ENCODE measurements at places on chromosomes 6 and 20.

- DNase-seq = no peak
Observed at GRCh38 chr6:56232436-56232835, 14.9 kb downstream of the COL21A1 start.

DNA sequence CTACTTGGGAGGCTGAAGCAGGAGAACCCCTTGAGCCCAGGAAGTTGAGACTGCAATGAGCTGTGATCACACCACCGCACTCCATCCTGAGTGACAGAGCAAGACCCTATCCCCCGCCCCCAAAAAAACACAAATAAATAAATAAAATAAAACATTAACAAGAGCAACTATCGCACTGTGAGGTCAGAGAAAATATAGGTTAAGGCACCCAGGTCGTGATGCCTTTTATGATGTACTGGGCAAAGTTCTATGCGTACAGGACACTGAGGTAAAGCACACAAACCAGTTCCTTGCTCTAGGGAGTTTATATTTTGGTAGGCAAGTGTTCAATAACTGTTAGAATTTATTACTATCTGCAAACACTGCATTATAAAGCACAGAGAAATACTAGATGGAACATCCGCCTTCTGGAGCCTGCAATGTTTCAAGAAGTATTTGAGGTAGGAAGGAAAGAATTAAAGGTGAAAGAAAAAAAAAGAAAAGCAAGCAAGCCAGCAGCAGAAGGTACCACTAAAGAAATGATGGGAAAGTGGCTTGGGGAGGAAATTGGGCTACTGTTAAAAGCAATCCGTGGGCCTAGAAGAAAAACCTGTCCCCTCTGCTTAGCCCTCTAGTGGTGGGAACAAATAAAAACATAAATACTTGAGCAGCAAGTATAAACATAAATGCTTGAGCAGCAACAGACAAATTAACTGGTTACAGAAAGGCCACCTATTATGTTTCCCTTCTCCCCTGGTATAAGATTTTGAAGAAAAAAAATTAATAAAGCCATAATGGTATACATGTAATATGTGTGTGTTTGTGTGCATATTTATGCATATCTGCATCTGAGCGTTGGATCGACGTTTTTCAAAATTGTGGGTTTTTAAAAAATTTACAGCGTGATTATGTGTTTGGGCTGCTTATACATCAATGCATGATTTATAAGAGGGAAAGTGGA lies 128.0 kb downstream of the PHACTR1 start:
- DNase-seq = no peak

DNA sequence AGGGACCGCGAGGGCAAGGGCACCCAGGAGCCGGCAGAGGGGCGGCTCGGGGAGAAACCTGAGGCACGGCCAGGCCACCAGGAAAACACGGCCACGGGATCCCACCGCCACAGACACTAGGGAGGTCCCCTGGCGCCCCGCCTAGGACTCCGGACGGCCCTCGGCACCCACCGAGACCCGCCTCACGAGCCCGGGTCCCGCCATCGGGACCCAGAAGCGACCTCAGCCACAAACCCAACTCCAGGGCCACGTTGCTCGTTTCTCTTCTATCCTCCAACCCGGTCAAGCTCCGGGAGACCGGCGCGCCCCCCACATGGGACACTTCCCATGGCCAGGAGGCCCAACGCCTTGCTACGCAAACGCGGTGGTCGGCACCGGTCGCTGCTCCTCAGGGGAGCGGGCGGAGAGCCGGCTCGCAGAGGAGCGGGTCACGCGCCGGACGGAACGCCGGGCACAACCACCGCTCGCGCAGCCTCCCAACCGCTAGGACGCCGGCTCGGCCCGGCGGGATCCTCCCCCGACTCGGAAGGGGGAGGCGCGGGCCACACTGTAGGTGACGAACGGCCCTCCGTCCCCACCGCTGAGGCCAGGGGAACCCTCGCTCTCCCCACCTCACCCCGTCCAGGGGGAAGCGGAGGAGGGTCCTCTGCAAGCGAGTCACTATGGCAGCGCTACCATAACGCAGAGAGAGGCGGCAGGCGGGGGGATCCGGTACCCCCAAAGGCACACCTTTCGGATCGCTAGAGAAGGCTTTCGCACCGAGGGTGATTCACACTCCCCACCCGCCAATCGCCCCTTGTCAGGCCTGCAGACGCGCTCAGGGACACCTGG lies 1514.1 kb upstream of the DEFB115 start:
- no peak for DNase-seq

DNA sequence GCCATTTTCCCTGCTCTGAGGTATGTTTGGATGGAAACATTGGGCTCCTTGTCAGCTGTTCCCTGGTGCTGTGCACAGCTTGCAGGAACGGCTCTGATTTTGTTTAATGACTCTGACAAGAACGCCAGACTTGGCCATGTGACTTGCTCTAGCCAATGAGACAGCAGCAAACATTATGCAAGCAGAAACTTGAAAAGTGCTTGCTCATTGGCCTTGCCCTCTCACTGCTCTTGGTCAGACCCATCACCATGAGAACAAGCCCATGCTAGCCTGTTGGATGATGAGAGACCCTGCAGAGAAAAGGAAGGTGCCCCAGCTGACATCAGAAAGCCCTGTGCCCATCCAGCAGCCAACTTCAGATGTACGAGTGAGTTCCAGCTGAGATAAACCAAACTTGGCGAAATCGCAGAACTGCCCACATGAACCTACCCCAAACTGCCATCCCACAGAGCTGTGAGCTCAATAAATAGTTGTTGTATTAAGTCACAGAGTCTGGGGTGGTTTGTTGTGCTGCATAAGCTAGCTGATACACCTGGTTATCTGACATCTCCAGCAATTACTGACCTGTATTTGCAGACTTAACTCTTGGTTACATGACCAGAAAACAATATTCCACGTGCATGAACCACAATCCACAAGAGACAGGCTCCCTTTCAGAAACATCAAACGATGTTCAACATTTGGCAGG lies 96.9 kb downstream of the JPH2 start:
- peak; percentile 29 for DNase-seq

GRCh38 chr6:169885831-169886230 lies 134.4 kb downstream of the ERMARD start:
- no peak for DNase-seq

DNA sequence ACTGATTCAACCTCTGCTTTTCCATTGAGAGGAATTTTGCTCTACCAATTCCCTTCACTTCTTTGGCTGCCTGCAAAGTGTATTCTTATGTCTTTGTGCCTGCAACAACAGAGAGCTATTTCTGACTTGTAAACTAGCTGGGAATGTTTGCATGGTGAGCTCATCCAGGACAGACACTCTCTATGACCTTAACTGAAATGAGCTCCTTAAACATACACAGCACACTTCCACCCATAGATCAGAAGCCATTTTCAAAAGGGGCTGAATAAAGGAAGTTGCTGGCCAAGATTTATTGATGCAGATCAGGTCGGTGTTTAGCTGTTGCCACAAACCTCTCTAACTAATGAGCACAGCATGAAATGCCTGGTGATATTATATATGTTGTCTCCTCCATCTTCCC lies 377.7 kb downstream of the BTBD9 start:
- no peak for DNase-seq

DNA sequence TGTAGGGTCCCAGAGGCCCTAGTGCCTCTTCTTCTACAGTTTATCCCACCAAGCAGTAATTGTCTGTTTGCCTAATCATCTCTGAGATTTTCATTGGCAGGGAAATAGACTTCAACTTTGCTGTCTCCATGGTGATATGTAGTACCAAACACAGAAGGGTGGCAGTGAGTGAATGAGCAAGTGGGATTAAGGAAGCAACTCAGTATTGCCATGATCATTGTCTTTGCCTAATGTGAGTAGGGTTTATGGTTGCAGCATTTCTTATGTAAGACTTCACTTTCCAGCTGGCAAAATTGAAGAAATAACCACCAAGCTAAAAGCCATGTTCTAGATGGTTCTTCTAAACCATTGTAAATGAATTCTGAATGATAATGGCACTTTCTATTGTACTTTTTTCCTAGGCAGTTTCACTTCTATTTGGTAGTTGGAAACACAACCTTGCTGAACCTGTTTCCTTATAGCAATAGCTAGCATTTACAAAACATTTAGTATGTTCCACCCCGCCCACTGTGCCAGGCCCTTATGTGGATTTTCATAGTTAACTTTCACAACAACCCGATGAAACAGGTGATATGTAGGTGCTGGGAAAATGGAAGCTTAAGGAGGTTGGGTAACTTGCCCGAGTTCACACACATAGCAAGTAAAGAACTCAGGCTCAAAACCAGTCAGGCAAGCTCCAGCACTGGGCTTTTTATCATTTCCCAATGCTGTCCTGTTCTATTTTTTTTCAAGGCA lies 32.0 kb downstream of the ZC2HC1B start:
- no peak for DNase-seq

DNA sequence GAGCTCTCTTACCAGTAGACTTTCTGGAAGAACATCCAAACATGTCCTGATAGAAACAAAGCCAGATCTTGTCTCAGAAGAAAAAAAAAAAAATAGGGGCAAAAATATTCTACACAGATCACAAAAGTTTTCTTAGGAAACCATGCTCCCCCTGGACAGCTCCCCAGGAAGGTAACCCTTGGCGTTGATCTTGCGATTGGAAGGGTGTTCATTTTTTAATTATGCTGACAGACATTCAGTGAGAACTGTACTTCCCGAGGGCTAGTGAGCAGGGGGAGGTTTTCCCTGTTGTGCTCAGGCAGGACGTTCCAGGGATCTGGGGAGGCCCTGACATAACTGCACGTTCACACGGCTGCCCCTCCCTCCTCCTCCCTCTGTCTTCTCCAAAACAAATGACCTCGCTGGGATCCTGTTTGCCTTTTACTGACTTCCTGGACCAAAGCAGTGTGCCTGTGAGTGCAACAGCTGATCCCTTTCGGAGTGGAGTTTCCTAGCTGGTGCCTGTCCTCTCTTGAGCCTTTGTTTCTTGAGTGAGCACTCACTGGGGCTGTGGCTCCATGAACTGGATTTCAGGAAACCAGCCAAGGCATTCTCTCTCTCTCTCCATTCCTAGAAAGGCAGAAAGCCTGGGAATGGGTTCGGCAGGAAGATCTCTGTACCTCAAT lies 46.7 kb downstream of the MARCKS start:
- DNase-seq = no peak
